NCI-H2227 treated with DMSO at 0.1 percent for 48 hours (cell line): ENCODE measurements at places on chromosomes 5 and 9.

GRCh38 chr9:128304136-128304970 lies 17.9 kb downstream of the TRUB2 start:
- DNase-seq = no peak

DNA sequence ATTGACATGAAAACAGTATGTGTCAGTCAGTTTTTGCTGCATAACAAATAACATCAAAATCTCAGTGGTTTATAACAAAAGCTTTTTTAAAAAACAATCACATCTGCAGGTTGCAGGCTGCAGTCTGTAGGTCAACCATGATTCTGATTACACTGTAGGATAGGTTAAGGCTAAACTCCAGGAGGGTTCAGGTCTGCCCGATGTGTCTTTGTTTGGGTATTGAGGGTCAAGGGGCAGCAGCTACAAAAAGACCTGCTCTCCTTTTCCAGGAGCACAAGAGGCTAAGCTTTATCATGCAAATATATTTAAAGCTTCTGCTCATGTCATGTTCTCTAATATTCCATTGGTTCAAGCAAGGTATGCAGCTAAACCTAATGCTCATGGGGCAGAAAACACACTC lies 18.2 kb downstream of the GRIA1 start:
- no peak for DNase-seq

DNA sequence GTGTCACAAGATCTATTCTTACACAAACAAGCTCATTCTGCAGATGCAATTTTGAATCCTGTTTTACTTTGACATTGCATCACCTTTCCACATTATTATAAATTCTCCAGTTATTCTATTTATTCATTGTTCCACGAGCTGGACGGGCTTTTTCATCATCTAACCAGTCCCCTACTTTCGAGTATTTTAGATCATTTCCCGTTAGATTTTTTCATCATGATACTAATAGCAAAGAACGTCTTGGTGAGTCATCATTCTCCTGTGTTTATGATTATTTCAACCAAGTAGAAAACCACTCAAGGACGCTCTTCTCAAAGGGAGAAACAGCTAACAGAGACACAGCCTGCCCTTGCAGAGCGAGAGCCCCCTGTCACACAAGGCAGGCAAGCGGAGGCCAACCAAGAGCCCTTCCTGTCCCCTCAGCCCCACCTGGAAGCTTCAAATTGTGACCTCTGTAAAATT lies 15.1 kb downstream of the BBLN start:
- no peak for DNase-seq

DNA sequence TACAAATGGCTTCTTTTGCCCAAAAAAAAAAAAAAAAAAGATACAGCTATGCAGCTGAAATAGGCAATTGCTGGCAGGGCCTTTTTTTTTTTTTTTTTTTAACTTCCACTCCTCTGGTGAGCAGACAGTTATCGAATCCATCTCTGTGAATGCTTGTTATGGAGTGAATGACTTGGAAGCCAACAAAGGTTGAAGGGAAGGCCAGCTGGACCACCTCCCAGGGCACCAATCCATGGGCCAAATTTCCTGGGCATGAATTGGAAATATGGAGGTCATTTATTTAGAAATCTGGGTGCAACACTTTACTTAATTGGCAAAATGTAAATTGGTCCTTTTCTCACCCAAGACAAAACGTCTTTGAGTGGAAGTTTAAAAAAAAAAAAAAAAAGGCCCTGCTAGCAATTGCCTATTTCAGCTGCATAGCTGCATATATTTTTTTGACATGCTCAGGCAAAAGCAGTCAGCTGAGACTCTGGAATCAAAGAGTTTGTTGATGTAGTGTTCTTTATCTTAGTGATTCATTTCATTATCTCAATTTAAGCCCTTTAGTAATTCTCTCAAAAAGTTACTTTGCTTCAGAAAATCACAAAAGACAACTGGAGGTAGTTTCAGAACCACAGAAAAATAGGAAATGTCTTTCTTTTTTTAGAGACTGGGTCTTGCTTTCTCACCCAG lies 392.2 kb upstream of the KLF4 start:
- no peak for DNase-seq

GRCh38 chr9:81427870-81428269 lies 261.5 kb downstream of the TLE1 start:
- DNase-seq = no peak

DNA sequence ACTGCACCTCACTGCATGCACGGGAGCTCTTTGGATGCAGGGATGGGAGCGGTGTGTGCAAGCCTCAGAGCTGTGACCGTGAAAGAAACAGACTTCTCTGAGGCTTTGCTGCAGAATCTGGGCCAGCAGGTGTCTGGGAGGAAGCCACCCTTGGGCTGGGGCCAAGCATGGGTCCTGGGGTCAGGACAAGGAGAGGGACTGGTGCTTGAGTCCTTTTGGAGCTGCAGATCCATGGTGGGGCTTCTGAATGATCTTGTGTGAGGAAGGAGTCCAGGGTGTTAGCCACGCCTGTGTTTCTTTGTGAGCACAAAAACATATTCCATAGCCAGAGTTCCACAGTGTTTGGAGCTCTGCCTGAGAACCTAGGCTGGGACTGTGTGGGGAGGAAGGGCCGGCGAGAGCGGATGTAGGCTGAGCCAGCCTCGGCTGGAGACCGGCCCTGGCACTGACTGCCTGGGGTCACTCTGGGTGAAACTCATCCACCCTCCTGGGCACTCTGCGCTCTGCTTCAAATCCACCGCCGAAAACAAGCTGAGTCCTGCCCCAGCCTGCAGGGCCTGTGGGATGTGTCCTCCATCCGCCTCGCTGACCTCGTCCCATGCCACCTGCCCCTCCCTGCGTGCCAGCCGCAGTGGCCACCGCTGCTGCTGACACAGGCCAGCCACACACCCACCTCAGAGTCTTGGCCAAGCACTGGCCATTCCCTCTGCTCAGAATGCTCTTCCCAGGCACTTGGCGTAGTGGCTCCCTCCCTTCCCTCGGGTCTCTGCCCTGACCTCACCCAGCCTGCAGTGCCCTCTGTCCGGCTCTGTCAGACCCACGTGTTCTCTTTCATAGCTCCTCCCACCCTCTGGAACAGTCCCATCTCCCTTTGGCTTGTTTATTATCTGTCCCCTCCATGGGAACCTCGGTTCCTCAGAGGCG lies 26.7 kb downstream of the ERGIC1 start:
- DNase-seq = no peak

GRCh38 chr5:7878381-7878873 lies 9.5 kb downstream of the MTRR start:
- no peak for DNase-seq

GRCh38 chr9:95556521-95556920 lies 39.8 kb upstream of the PTCH1 start:
- no peak for DNase-seq

GRCh38 chr5:31638345-31638744 lies 586 bp upstream of the PDZD2 start:
- DNase-seq = no peak

- DNase-seq = no peak
These were observed 17.0 kb upstream of the SFXN1 start for GRCh38 chr5:175461370-175461769.

DNA sequence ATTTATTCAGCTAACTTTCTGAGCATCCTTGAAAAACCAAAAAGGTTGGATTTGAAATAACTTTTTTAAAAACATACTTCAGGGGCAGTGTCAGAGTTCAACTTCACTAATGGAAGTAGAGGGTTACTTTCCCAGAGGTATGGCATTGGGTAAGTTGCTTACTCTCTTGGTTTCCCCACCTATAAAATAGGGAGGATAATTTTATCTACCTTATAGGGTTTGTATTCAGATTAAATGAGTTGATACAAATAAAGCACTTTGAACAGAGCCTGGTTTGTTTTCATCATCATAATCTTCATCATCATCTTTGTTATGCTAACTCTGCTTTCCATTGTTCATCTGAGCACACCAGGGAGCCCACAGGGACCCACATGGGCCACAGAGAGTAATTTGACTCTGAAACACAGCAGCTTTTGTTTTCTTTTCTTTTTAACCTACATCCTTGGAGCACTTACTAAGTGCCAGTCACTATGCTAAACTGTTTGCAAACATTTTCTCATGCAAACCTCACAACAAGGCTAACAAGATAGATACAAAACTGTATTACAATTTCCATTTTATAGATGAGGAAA lies 179.1 kb upstream of the SLC24A2 start:
- no peak for DNase-seq

- DNase-seq = no peak
These were observed 1.4 kb upstream of the QRFP start for GRCh38 chr9:130897848-130898551.

- DNase-seq = no peak
These were observed 43.0 kb downstream of the MTREX start for GRCh38 chr5:55350754-55351153.

- no peak for DNase-seq
These were observed 43.3 kb downstream of the MCTP1 start for GRCh38 chr5:95241635-95242034.

DNA sequence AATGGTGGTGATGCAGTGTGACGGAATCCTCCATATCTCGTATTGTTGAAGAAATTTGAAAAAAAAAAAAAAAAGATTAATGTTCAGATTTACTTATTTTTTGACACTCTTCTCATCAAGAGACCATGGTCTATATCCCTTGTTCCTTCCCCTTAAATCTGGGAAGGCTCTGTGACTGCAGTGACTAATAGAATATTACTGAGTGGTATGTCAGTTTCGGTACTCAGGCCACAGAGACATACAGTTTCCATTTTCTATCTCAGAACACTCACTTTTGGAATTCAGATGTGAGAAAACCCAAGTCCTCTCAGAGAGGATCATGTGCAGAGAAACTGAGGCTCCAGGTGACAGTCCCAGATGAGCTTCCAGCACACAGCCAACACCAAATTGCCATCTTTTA lies 1193.5 kb downstream of the DTWD2 start:
- DNase-seq = no peak

DNA sequence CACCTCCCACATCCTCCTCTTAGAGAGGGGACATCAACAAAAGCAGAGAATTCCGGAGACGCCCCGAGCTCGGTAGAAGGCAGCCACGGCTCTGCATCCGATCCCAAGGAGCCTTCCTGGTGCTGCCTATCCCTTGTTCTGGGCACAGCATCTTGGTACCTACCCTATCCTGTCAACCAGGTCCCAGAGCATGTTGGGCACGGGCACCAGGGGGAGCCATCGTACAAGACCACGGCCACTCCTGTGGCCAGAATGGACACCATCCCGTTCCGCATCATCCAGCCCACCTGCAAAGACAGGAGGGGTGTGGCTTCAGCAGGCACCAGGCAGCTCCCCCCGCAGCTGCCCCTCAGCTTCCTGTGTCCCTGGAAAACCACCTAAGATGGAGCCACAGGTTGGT lies 62.7 kb upstream of the ZNF354A start:
- no peak for DNase-seq

DNA sequence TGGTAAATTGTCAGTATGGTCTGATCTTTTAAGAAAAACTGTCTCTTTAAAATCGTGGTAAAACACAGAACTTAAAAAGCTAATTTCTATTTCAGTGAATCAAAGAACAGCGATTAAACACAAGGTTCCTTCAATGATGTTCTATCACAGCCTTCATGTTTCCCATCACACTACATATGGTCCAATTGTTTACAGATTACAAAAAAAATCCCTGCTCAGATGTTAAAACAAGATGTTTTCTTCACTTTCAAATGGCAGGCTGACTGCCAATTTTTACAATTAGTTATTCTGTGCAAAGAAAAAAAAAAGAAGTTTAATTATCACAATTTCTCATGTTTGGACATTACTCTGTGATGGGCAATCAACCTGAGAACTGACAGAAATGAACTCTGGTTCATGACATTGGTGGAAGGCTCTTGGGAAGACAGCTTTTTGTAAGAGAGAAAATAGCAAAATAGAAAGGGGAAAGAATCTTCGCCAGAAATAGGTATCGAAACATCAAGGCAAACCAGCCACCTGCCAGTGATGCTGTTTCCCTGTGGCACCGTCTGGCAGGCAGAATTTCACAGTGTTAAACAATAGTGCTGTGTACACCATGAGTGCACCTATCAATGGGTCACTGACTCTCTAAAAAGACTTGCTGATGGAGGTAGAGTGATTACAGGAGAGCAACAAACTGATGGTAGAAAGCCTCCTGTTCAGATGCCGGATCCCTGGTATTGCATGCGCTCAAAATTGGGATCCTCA lies 1020.0 kb upstream of the ARRDC3 start:
- DNase-seq = no peak

- DNase-seq = no peak
These were observed 16.5 kb downstream of the NTRK2 start for GRCh38 chr9:84686068-84686467.

- no peak for DNase-seq
These were observed at the start of gene C9 for GRCh38 chr5:39364367-39364766. TSS of gene C9 (minus strand) at chr5:39364495. CDS start at chr5:39364464, 31 bp downstream.

DNA sequence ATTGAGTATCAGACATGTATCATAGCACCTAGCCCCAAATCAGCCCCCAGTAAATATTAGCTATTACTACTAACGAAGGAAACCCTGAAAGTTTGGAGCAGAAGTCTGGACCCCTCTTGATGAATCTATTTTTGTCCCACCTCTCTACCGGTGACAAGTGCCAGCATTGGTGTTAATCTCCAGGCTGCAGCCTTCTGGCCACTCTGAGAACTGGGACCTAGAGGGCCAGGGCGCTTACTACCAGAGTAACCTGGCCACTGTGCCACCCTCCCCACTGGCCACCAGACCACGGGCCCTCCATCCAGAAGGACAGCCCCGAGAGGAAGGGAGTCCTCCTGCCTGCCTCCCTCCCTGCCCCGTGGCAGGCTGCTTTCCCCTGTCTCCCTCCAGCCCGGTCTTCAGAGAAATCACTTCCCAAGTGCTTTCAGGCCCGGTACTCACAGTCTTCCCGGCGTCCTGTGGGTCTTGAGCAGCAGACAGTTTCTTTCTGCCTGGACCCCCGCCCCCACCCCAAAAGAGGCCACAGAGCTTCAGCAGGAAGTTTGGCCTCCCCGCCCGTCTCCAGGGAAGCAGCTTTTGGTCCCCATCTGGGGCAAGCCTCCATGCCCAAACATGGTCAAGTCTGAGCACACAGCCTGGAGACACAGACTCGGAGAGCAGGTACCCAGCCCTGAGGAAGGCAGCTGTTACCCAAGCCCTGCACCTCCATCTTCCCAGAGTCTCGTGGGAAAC lies at the start of gene KCNMB1:
Gene KCNMB1 (minus strand): TSS at position 550 of the 732 bp plus-strand sequence. CDS start 3,920 bp downstream, outside the sequence.
- no peak for DNase-seq

DNA sequence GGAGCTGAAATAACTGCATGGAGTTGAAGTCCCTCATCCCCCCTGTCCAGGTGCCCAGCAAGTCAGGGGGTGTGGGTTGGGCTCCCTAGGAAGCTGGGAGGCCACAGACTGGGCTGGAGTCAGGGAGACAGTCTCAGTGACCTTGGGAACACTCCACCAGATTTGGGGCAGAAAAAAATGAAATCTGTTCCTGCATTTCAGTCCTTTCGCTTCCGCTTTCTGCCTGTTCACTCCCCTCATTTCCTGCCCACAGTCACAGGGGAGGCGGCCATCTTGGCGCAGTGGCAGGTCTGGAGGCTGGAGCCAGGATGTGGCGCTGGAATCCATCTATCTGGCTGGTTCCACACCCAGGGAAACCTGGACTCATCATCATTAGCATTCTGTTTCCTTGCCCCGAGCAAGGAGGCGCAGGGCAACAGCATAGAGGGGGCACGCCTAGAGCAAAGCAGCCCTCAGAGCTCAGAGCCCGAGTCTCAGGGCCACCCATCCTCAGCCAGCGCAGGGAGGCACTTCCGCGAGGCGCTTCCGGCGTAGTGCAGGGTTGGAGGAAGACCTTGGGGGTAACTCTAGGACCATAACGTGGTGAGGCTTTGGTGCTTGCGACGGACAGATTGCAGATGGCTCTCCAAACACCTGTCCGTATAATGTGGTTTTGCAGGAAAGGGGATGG lies 86.2 kb upstream of the HSPA9 start:
- no peak for DNase-seq
